ENCODE measurements at places on chromosomes 3 and 15.

DNA sequence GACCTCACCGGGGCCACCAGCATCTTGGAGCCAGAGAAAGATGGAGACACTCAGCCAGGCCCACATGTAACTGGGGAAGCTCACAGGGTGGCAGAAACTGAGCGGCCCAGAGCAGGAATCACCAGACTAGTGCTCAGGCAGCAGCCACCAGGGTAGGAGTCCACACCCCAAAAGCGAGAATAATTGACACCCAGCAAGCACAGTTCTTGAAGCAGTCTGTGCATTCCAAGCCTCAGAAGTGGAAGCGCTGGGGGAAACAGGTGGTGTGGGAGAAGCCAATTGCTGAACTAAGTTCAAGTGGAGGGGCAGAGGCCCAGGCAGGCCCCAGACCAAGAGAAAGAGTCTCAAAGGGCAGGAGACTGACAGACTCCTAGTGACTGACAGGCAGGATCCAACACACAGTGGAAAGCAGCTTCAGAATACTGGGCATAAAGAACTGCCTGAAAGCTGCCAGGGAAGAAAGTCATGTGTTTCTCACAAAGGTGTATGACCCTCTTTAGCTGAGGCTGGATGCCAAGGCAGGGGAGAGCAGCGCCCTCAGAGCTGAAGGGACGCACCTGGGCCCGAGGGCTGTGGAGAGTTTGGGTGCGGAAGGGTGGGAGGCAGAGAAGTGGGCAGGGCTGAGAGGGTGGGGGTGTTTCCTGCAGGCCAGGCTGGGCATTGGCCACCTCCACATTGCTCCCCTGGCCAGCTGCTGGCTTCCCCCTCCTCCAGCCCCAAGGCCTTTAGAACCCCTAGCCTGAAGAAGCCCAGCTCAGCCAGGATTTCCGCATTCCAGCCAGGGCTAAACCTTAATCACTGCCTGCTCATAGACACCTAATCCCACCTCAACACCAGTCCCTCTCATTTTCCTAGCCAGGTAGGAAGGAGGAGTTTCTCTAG is 7.7 kb downstream of the NT5DC2 start:
- peak; percentile 16 for DNase-seq

GRCh38 chr3:36907911-36908646 is 36.8 kb downstream of the TRANK1 start:
- DNase-seq = no peak

- DNase-seq = no peak
These were observed 14.8 kb downstream of the BDH1 start for GRCh38 chr3:197540961-197541377.

DNA sequence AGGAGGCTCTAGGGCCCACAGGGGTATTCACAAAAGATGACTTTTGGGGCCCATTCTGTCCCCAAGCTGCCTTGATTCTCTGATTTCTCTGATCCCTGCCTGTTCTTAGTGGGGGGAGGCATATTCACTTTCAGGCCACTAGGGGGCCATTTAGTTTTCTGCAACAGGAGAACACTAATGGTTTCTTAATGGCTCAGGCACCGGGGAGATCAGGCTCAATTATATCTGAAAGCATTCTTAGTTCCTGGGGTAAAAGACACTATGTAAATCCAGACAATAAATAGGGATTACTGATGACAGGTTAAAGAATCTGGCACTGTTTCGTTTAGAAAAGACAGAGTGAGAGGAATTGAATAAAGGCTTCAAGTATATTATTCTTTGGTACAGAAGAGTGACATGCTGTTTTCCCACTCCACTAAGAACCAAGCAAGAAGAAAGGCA is 2.5 kb upstream of the INAFM2 start:
- DNase-seq = no peak

- no peak for DNase-seq
These were observed 39.1 kb downstream of the SEMA5B start for GRCh38 chr3:122988508-122988907.

- DNase-seq = peak; percentile 36
These were observed 38.0 kb upstream of the XCR1 start for GRCh38 chr3:46065294-46065705.

GRCh38 chr3:172658344-172659245 is 52.3 kb downstream of the NCEH1 start:
- DNase-seq = no peak

- no peak for DNase-seq
These were observed 141.4 kb upstream of the TOPAZ1 start for GRCh38 chr3:44100298-44100695.

DNA sequence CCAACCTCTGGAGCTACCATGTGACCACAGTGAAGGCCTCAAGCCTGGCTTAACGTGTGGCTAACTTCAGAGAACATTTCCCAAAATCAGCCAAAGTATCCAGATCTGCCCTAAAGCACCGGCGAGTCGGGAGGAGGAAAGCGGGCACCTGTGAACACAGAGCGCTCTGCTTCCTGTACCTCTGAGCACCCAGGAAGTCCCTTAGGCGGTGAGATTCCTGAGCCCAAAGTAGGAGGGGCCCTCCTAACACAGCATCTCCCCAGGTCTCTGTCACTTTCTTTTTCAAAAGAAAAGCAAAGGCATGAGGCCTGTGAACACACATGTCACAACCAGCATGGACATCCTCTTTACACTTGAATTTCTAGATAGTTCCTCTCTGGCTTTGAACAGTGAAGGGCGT is 944 bp upstream of the EIF4E3 start:
- DNase-seq = no peak

DNA sequence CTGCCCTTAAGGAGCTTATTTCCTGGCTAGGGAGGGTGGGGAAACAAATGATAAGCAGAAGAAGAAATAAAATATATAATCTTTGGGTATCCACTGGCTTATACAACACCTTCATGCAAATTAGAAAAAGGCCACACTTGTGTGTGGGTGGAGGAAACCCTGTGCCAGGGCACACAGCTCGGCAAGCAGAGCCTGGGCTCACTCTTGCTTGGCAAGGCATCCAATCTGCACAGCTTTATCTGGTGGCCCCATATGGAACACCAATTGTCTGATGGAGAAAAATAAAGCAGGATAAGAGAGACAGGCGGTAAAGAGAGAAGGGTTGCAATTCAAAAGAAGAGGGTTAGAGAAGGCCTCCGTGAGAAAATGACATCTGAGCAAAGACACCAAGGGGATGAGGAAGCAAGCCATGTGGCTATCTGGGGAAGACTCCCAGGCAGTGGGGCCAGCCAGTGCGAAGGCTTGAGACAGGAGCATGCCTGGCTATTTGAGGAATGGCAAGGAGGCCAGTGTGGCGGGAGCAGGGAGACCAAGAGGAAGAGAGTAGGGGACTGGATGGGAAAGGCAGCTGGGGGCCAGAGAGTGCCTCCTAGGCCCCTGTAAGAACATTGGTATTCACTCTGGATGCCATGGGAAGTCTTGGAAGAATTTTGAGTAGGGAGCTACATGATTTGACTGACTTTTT is 22.5 kb upstream of the VPS8 start:
- no peak for DNase-seq

DNA sequence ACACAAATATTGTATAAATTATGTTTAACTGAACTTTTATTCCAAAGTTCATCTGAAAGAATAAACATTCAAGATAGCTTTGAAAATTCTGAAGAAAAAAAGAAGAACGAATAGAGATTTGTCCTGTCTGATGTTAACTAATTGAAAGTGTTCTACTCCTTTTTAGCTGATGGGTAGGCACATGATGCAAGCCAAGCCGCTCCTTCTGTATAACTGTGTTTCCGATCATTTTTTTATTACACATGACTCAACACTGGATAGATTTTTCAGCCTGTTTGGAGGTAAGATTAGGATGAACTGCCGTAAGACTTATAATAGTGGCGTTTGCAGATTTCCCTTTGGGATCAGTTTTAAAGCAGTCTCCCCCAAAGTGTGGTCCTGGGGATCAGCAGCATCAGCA is 19.0 kb downstream of the NSUN3 start:
- no peak for DNase-seq

- DNase-seq = no peak
These were observed 248.1 kb downstream of the ERC2 start for GRCh38 chr3:56219894-56220805.

DNA sequence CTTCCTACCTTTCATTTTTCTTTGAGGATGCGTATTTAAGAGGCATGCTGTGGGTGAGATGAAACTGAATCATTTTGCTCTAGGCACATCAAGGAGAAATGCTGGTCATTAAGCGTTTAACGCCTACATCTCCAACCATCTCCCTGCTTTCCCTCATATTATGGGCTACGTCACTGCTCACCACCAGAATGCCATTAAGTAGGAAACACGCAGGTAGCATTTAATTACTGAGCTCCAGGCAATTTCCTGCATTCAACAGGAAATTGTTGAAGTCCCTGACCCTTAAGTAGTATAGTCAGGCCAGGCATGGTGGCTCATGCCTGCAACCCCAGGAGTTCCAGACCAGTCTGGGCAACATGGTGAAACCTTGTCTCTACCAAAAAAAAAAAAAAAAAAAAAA is 66.1 kb downstream of the CHSY1 start:
- no peak for DNase-seq

DNA sequence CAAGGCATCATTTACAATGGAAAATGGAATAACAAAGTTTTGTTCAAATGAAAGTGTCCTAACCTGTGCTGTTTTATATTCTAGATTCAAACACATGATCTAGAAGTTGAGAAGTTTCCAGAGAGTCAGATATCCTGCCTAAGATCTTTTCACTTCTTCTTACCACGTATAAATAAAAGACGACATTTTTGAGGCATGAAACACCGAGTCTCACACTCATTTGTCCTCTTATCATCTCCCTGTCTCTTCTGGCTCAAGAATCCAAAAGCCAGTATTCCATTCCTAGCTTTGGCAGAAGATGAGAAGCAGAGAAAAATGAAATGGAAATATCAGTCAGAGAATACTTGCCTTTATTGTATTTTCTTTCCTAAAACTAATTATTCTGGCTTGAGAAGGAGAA is 738.6 kb upstream of the NR2F2 start:
- no peak for DNase-seq

- peak; percentile 56 for DNase-seq
These were observed 1.1 kb downstream of the FAM131A start for GRCh38 chr3:184338511-184338945.

- DNase-seq = no peak
These were observed 13.9 kb downstream of the NR1I2 start for GRCh38 chr3:119795849-119796248.

DNA sequence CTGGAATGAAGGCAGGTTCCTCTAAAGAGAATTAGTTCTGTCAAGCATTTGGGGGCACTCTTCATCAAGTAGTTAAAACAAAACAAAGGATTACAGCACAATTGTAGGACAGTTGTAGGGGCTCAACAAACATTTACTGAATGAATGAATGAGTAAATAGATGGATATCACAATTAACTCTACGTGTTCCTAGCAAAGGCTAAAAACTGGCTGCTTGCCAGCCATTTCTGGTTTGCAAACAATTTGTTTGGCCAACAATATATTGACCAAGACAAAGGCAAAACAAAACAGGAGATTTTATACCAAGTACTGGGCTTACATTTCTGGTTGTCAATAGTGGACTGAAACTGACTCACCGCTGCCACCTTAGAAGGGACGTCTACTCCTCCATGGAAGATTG is 116.8 kb downstream of the ZNF280D start:
- DNase-seq = no peak

DNA sequence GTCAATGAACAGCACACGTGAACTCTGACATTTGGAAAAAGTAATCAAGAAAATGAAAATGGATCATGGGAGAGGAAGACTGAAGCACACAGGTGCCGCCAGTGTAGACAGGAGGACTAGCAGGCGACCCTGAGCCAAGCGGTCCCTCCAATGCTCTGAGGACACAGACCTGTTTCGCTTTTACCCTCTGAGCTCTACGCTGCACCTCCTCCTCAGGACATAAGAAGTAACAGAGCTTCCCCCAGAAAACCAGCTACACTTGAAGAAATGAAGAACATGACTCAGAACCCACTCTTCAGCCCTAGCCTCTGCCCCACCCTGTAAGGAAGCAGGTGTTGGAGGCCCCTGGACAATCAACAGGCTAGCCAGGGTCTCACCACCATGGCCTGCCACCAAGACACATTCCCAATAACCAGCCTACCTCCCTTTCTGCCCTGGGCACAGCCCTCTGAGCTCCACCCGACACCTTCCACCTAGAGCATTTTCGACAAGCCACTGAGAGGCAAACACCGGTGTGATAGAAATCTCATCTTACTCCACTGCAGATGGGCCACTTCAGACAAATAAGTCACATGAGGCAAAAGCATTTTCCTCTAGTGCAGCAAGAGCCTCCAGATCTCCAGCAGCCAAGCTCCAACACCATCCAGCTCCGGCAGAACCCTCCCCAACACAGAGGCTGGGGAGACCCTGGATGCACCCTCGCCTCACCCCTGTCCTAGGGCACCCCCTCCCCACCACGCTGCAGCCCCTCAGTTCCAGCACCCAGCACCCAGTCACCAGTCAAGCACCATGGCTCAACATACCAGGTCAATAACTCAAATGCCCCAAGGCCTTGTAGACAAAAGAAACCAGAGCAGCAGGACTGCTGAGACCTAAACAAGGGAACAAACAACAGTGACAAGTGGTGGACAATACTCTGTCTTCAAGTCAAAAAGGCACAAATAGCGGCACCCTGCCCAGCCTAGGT is 11.4 kb downstream of the FAM174B start:
- DNase-seq = no peak
